ENCODE measurements at places on chromosomes 12 and 14.

DNA sequence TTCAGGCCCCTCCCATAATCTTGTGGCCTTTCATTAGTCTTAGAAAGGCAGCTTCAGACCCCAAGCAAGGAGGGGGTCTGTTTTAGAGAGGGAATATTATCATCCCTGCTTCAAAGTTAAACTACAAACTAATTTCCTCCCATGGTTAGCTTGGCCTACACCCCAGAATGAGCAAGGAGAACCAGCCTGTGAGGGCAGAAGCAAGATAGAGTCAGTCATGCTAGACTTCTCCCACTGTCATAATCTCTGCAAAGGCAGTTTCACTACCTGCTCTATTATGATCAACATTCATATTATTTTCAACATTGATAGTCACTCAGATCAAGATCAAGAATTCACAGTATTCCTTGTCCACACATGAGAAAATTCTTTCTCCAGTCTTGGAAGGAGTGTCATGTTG, 105.1 kb downstream of the GXYLT1 start:
- no peak for DNase-seq

GRCh38 chr14:45065956-45066355, 18.0 kb upstream of the PRPF39 start:
- no peak for DNase-seq

DNA sequence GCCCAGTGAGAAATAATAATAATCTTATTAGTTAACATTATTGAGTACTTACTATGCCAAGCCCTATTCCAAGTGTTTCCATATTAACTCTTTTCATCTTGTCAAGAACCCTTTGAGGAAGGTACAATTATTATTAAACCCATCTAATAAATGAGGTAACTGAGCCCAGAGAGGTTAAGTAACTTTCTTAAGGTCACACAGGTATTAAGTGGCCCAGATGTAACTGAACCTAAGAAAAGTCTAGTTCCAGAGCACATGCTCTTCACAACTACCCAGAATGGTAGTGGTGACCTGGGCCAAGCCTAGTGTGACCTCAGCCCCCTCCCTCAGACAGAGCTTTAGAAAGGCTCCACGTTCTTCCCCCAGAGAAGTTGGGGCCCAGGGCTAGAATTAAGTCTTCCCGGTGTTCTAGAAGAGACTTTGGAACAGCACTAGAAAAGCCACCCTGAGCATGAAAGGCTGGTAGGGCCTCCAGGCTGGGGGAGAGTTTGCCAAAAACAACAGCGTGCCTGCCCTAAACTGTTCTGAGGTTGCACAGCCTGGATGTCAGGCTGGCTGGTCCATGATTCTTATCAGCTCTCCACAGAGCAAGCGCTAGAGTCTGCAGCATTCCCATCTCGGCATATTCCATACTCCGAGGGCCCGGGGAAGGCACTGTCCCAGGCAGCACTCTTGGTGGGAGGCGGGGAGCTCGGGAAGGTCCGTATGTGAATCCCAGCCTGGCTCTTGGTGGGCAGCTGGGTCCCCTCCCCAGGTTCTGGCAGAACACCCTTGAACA, 41.3 kb upstream of the CTDSP2 start:
- no peak for DNase-seq

DNA sequence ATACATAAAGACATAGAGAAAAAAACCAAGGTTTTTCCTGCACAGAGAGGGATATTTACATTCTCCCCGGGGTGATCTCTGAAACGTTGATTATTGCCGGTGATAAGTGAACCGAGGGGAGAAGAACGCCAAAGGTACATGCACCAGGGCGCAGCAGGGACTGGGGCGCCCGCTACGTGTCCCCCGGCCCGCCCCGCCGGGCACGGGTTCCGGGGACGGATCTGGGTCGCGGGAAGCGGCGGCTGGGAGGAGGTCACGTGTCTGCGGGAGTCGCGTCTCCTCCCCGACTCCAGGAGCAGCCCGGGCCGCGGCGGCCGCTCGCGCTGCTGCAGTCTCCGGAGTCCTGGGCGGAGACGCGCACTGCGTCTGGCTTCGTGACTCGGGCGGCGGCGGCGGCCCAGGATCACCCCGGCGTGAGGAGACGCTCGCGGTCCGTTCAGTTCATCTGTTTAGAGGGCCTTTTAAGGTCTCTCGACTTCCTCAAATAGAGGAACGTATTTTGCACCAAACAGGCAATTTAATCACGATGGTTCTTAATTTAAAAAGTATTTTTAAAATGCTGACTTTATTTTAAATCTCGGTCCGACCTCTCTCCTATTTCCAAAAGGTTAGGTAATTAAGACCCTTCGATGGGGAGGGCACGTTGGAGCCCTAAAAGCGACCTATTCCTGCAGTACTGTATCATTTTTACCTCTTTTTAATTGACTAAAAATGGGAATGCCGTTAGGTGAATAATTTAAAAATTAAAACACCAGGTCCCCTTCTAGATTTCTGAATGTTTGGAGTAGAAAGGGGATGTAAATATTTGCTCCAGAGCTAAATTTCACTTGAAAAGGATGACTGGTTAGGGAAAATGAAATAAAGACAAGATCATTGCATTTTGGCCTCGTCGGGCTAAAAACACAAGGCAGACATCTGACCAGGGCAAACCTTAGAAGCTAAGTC, 1.8 kb upstream of the BHLHE41 start:
- DNase-seq = peak; percentile 26

GRCh38 chr12:91163116-91163515, 19.5 kb downstream of the DCN start:
- DNase-seq = no peak

DNA sequence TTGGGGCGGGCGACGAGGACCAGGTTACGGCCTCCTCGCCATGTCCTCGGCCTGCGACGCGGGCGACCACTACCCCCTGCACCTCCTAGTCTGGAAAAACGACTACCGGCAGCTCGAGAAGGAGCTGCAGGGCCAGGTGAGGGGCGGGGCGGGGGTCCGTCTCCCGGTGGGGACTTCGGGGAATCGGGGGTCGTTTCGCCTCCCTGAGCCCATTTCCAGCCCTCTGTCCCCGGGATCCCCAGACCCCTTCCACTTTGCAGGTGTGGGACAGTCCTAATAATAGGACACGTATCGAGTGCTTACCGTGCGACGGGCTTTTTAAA, 380 bp downstream of the ANKRD13A start:
- no peak for DNase-seq

DNA sequence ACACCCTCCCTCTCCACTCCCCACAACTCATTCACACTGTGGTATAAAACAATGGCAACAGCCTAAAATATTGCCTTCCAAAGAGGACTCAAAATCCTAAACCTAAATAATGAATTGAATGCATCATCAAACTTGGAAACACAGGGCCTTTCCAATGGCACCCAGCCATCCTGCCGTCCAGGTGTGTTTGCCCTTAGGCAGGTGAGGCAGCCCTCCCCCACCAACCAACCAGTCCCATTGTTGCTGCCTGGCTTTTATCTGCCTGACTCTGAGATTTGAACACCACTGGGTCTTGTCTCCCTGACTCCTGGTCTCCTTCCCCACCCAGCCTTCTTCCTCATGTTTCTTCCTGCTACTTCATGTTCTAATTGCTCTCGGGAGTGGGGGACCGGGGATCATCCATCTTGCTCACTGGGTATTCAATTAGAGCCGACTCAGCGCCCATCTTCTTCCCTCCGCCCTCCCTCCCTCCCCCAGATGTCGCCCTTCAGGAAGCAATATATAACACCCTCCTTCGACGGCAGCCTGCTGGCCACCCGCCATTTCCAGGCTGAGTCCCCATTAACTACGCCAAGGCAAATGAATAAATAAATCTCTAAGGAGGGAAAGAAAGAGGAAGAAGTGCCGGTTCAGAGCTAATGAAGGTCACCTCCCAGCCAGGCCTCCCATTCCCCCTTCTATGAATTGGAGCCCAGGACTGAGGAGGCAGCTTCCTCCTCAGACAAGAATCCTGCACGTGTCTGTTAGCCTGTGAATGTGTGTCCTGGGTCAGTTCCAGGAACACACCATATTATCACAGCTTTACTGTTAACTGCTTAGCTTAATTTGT, 36.3 kb upstream of the NTF3 start:
- DNase-seq = no peak

DNA sequence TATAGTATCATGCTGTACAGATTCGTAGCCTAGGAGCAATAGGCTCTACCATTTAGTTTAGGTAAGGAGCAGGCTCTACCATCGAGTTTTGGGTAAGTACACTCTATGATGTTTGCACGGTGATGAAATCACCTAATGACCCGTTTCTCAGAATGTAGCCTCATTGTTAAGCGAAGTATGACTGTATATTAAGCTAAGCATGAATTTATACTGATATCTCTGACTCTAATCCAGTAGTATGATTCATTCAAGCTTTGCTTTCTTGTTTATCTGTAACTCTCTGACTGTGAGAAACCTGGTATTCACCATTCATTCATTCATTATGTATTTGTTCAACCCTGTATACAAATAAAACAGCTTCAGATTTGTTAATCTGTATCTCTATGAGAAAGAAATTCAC, 283.9 kb upstream of the PRICKLE1 start:
- no peak for DNase-seq

DNA sequence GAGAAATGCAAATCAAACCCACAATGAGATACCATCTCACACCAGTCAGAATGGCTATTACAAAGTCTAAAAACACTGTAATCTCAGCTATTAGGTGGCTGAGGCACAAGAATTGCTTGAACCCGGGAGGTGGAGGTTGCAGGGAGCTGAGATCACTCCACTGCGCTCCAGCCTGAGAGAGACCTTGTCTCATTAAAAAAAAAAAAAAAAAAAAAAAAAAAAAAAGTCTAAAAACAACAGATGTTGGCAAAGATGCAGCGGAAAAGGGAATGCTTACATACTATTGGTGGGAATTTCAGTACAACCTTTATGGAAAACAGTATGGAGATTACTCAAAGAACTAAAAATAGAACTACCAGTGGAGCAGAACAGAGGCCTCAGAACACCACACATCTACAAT, 19.0 kb upstream of the ATF7 start:
- DNase-seq = no peak

- DNase-seq = no peak
Measured at GRCh38 chr12:78331753-78332152, 501.1 kb downstream of the NAV3 start.

DNA sequence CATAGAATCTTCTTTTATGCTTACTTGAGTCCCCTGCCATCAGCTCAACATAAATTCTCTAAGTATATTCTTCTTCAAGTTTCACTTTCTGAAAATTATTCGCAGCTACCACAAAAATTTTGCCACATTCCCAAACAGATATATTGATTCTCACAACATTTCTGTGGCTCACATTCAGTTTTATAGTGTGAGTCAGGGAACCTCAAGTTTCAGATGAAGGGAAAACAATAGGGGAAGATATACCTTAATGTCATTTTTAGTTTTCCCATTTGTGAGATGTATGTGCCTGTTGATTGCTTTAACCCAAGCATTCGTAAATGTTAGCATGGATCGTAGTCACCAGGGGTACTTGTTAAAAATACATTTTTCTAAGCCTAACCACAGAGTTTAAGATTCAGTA, 465.8 kb downstream of the CCER1 start:
- DNase-seq = no peak

- no peak for DNase-seq
Measured at GRCh38 chr12:29858270-29858786, 74.6 kb upstream of the TMTC1 start.

GRCh38 chr14:74654931-74655330, 42.9 kb upstream of the LTBP2 start:
- no peak for DNase-seq

- no peak for DNase-seq
Measured at GRCh38 chr12:47024463-47024862, 55.0 kb upstream of the PCED1B start.

DNA sequence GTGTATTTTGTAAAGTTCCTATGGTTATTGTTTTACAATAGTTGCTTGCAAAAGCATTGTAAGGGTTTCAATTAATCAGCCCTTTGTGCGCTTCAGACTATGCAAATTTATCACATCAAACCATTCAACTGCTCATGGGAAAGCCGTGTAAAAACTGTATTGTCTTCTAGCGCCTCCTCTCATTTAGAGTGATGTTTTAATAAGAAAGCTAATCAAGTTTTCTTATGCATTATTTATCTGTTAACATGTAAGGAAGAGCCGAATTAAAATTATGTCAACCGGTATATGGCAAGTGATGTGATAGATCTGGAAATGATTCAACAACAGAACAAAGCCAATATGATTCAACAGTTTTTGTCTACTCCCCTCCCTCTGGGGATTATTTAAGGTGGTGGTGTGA, 92.5 kb upstream of the RFX4 start:
- DNase-seq = no peak

DNA sequence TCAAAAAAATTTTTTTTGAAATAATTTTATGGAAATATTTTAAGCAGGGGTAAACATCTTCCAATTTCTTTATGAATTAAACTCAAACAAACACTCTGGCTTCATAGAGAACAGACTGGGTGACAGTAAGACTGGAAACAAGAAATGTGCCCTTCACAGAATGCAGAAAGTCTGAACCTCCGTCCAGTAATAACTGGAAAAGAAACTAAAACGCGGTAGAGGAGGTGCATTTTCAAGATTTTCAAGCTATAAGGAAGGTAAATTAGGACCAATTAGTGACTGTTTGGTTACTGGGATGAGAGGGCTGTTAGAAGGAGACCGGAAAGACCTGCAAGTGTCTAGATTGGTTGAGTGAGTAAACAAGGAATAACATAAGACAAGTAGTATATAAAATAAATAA, 245.7 kb downstream of the CEP128 start:
- no peak for DNase-seq

GRCh38 chr14:90268420-90268819, 12.1 kb downstream of the PSMC1 start:
- no peak for DNase-seq

DNA sequence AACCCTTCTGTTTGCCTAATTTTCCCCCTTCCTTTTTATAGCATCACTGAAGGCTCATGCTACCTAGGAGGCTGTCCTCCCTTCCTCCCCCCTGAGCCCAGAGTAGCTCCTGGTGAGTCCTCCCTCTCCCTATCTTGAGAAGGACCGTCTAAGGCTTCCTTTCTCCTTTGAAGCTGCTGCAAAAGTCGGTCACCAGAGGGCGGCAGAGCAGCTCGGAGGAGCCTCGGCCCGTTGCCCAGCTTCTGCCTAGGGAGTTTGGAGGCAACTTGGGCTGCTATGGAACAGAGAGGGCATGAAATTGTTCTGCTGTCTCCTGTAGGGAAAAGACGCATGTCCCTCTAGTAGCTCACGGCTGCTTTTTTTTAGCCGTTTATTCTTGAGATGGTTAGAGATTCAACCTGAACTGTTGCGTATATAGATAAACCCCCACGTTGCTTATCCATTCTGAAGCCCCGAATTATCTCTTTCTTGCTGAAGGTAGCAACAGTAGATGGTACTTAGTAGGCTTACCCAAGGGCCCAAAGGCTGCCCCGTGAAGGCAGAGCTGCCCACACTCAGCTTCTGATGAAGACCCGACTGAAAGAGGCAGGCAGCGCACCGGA, 5.7 kb downstream of the WNT5B start:
- DNase-seq = peak; percentile 68

DNA sequence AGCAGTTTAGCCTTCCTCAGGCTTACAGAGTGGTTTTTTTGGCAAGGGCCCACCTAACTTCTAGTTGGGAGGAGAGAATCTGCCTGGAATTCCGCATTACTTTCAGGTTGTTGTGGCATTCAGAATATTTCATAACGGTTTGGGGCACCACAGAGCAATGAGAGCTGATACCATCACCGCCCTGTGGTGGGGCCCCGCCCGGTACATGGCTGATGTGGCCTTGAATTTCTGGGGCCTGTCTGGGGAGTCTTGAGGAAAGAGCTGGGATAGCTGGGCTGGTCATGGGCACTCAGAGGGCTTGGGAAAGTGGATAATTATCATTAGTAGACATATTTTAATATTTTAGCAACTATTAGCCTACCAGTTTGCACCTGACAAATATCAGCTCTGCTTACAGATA, 4.2 kb downstream of the TESPA1 start:
- DNase-seq = peak; percentile 52

Measured in activated naive CD4-positive, alpha-beta T cell treated with Interleukin-2 at 50 U/mL for 16 hours (primary cell).